ENCODE measurements at places on chromosomes 1 and 21.

DNA sequence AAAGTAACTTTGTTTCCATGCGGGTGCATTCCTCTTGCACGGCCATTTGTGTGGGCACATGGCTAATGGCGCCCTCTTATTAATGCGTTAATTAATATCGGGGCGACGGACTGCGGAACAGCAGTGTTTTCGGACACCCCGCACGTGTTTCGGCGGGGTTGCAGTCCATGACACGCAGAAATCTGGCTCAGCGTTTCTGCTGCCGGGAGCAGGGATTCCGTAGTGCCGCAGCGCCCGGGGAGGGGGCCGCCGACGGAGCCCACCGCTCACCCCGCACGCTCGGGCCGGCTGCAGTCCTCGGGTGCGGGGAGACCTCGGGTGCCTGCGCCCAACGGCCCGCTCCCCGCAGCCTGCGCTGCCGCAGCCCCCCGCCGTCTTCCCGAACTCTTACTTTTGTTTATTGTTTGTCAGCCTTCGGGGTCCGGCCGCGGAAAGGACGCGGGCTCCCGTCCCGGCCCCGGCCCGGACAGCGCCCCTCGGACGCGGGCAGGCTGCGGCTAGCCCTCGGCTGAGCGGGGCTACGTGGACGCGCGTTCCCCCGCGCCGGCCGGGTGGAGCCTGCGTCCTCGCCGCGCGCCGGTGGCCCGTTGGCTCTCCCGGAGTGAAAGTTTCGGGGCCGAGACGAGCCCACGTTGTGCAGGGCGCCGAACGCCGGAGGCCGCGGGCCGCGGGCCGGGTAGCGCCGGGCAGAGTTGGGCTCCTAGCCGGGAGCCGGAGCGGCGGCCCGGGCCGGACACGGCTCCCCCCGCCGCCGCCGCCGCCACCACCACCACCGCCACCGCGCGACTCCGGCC lies 849 bp downstream of the NFIA start:
- H3K4me1 ChIP-seq, result peaks cover 42% of the 10 kb centered on the region
- DNase-seq, result no peak
- peak overlapping the region; percentile 46 for H3K4me3 ChIP-seq
- no peaks in the 10 kb centered on the region for H3K36me3 ChIP-seq

GRCh38 chr1:169024800-169025271 lies 81.7 kb upstream of the ATP1B1 start:
- DNase-seq, result no peak
- no peak overlapping the region for H3K27ac ChIP-seq
- H3K27me3 ChIP-seq, result no peaks in the 10 kb centered on the region
- no peak overlapping the region for H3K4me3 ChIP-seq
- no peaks in the 10 kb centered on the region for H3K4me1 ChIP-seq

- DNase-seq, result no peak
- H3K27me3 ChIP-seq, result no peaks in the 10 kb centered on the region
- no peak overlapping the region for H3K4me3 ChIP-seq
- no peak overlapping the region for H3K27ac ChIP-seq
- peaks cover 4% of the 10 kb centered on the region for H3K36me3 ChIP-seq
These were observed 20.2 kb downstream of the IPP start for GRCh38 chr1:45730075-45730779.

DNA sequence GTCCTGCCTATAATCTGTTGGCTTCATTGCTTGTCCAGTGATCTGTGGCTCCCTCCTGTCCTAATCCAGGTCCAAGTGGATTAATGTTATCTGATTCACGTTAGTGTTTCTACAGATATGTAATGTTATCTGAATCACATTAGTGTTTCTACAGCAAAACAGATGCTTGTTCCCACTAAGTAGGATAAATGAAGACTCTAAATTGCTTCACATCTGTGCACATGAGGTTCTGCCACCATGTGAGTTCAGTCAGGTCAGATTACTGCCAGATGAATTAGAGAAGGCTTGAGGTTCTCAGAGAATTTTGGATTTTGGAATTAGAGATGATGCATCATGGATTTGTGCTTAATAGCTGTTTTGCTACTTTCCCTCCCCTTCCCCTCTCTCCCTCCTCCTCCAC lies 13.2 kb downstream of the DISC1 start:
- no peak overlapping the region for H3K27ac ChIP-seq
- H3K4me3 ChIP-seq, result no peak overlapping the region
- no peaks in the 10 kb centered on the region for H3K27me3 ChIP-seq
- no peaks in the 10 kb centered on the region for H3K36me3 ChIP-seq

GRCh38 chr1:193068013-193068412 lies 8.6 kb downstream of the RO60 start:
- peaks cover 20% of the 10 kb centered on the region for H3K36me3 ChIP-seq
- H3K4me1 ChIP-seq, result no peaks in the 10 kb centered on the region
- no peak overlapping the region for H3K27ac ChIP-seq
- H3K27me3 ChIP-seq, result no peaks in the 10 kb centered on the region

DNA sequence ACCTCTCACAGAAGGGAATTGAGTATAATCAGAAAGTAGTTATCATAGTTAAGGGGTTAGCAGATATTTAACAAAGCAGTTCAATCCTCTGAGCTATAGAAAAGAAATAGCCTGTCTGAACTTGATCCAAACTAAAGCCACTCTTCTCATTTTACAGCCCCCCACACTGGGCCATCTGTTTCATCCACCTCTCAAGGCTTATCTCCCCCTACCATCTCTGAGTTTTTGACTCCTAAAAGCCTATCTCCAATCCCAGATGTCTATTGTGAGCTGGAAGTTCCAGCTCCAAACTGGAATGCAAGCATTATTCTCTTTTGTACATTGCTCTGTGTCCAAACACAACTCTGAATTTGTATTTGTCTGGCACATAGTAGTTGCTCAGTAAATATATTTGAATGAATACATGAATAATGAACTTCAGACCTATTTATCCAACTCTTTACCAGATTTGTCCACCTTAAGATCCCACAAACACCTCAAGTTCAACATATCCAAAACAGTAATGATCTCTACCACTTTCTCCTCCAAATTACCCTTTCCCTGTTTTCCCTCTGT lies 98.1 kb downstream of the PLPP3 start:
- H3K4me1 ChIP-seq, result peaks cover 5% of the 10 kb centered on the region
- no peak overlapping the region for H3K27ac ChIP-seq

GRCh38 chr1:5297886-5298239 lies 643.5 kb downstream of the AJAP1 start:
- no peaks in the 10 kb centered on the region for H3K36me3 ChIP-seq
- H3K4me1 ChIP-seq, result no peaks in the 10 kb centered on the region
- H3K27me3 ChIP-seq, result no peaks in the 10 kb centered on the region
- H3K27ac ChIP-seq, result no peak overlapping the region
